IPS DF 6.9 (cell line): ENCODE measurements at places on chromosomes 3 and 15.

GRCh38 chr3:62724503-62724902 lies 150.7 kb downstream of the CADPS start:
- DNase-seq = no peak

GRCh38 chr3:44862226-44862637 lies 520 bp downstream of the TMEM42 start:
- DNase-seq = no peak

- no peak for DNase-seq
Measured at GRCh38 chr3:156553705-156554356, 1.1 kb downstream of the SSR3 start.

DNA sequence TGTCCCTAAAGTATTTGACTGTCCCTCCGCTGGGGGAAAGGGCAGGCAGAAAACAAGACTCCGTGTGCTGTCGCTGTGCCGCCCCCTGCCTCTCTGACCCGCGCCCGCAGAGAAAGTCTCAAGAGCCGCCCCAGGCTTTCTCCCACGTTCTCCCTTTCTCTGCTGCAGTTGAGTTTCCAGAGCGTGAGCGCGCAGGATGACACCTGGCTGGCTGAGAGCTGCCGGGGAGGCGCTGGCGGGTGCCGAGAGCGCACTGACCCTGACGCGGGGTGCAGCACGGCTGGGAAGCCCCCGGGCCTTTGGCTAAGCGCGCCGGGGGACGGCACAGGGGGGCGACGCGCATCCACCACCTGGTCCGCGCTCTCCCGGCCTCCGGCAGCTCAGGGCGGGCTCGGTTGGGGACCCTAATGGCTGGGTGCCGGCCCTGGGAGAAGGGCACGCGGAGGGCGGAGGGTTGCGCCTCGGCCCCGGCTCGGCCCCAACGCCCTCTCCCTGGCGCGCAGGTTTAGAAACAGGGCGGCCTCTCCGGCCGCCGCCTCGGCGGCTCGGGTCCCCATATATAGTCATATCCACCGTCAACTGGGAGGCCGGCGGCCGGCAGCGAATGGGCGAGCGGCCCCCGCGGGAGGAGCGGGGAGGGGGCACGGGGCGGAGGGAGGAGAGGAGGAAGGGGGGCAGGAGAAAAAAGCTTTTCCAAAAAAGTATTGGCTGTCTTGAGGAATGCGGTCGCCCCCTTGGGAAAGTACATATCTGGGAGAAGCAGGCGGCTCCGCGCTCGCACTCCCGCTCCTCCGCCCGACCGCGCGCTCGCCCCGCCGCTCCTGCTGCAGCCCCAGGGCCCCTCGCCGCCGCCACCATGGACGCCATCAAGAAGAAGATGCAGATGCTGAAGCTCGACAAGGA lies at the start of gene TPM1:
TPM1 (plus strand) TSS at position 774 of the 903 bp plus-strand sequence; CDS start at position 857, 83 bp downstream.
- DNase-seq = no peak

- no peak for DNase-seq
Measured at GRCh38 chr3:171384101-171384891, 75.9 kb downstream of the TNIK start.

GRCh38 chr15:29098652-29099051 lies 171.0 kb downstream of the NSMCE3 start:
- DNase-seq = no peak

DNA sequence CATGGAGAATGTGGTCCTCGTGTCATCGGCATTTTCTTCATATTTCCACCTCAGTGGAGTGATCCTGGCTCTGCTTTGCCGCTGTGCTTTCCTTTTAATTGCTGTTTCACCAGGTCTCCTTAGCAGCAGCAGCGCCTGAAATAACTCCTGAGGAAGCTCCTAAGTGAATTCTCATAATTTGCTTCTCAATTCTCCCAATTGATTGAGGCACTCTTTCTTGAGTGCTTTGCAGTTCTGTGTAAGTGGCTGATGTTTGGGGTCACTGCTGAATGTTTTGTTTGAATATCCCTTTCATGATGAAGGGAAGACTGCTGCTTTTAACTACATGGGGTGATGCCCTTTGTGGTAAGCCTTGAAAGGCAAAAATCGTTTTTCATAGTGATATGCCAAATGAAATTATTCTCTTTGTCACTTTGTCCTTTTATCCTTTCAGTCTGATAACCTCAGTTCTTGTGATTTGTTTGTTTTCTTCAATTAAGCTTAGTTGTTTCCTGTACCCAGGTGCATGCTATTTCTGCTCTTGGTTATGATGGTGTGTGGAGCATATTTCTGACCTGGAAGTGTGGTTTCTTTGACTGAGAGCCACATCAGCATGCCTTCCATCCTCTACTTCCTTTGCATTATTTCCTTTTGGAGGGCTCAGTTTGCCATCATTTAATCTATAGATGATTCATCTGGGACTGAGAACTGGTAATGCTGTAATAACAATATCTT lies 36.7 kb downstream of the HMG20A start:
- DNase-seq = no peak

GRCh38 chr15:39747326-39747725 lies 35.3 kb downstream of the FSIP1 start:
- DNase-seq = no peak

DNA sequence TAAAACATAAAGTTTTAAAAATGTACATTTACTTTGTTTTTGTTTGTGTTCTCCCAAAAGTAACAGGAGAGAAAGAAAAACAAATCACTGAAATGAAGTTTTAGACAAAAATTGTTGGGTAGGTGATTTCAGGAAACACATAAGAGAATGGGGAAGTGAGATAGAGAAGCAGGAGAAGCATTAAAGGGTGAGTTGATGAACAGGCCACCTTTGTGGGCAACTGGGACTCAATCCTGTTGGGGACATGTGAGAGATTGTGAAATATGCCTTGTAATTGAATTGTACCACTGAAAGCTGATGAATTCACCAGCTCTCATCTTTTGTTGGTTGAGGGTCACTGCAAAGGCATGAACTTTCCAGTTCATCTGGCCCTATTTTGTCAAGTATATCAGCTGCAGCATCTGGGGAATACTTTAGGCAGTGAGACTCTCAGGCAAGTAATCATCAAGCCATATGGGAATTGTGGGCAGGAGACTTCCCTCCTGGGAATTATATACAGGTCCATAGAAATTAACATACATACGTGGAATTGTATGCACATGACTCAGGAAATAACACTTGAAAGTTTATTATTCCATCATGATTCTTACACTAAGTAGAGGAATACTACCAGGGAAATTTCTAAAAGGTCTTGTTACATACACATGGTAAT lies 181.0 kb downstream of the ZBBX start:
- no peak for DNase-seq

DNA sequence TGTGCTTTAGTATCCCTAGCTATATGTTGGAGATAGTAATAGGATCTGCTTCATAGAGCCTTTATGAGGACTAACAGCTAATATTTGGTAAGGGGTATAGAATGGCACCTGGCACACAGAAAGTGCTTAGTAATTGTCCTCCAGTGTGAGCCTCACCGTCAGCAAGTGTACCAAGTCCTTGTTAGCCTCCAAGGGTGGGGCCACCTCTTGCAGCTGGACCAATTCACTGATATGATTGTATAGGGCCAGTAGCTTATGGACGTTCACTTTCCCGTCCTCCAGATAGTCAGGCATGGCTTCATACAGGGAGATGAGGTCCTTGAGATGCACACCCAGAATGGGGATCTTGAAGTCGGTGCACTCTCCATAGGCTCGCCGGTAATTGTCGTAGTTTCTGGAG lies 53.6 kb downstream of the FAM98B start:
- DNase-seq = no peak

DNA sequence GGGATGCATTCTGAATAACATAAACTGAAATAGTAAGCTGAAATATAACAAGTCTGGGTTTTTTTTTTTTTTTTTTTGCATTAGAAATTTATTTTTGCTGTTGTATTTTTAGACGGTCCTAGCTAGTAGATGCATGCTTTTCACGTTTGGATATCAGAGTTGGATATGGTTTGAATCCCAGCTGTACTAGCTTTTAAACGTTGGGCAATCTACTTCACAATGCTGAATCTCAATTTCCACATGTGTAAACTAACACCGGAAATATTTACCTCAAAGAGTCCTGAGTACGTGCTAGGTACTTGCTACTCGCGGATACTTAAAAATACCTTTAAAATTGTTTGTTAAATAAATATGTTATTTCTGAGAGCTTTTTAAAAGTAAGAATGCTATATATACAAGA lies 139.8 kb downstream of the BBX start:
- no peak for DNase-seq

GRCh38 chr3:100384733-100385525 lies 16.0 kb downstream of the TOMM70 start:
- DNase-seq = no peak

DNA sequence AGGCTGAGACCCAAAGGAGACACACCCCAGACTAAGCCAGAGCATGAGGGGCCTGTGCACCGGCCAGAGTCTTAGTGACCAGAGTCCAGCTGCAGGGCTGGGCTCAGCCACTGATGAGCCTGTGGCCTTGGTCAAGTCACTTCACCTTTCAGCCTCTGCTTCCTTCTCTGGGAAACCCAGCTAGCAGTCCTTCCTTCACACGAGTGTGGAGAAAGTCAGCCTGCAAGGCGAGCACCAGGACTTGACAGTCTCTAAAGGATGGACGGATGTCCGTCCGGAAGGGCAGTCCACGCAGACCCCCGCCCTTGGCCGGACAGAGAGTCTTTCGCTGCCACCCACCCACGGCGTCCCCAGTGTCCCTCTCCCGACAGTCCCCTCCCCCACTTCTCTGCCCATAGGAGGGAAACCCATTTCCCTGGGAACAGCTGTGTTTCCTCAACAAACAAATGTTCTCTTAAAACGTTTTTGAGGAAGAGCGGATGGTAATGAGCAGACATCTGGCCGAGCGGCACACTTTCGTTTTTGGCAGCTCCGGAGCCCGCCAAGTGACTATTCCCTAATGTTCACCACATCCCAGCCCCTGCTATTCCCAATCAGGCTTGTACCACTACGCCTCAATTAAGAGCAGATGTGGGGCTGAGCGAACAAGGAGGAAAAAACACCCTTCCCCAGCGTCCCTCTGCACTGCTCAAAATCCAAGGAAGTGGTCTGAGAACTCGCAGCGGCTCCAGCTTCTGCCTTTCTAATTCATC lies 129.1 kb upstream of the SMAD3 start:
- DNase-seq = no peak

- no peak for DNase-seq
Measured at GRCh38 chr15:69384626-69385598, 29.2 kb upstream of the KIF23 start.

DNA sequence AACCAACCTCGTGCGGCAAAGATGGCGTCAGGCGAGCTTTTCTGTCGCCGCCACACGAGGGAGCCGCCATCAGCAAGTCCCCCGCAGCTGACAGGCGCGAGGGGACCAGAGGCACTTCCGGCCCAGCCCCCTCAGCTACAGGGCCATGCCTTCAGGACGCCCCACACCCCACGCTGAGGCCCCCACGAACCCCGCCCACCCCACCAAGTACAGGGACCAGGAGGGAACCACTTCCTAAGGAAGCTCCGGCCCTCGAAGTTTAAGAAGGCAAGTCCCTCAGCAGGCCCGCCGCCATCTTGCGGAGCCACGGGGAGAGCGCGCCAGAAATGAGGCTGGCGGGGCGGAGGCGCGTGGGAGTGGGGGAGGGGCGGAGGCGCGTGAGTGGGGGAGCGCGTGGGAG lies 790 bp downstream of the DAZL start:
- no peak for DNase-seq

DNA sequence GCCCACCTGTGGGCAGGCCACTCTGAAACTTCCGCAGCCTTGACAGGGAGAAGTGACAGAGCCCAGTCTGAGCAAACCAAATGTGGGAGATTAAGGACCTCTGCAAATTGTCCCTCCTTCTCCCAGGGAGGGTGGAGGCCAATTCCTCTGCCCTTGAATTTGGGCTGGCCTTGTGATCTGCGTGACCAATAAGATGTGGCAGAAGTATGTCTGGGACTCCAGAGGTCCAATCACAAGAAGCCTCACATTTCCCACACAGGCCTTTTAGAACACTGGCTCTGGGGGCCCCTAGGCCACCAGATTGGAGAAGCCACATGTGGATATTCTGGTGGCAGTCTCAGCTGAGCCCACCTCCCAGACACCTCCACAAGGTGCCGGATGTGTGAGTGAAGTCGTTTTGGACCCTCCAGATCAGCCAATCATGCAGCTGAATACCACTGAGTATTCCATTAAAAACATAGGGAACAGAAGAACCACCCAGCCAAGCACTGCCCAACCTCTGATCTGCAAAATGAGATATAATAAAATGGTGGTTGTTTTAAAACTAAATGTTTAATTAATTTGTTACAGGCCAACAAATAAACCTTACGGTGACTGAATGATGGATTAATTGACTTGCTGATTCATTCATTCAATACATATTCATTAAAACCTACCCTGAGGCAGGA lies 150.3 kb downstream of the NUP210 start:
- no peak for DNase-seq

DNA sequence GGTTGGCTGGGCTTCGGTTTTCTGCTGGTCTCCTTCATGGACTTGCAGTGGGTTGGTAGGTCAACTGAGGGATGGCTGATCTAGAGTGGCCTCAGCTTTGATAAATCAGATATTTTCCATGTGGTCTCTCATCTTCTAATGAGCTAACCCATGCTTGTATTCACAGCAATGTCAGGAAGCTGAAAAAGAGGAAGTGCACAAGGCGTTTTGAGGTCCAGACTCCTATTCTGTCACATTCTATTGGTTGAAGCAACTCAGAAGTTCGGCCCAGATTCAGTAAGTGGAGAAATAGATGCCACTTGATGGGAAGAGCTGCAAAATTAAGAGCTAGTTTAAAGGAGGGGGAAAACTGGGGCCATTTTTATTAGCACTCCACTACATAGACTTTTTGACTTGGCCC lies 361.2 kb downstream of the DIPK2A start:
- no peak for DNase-seq

GRCh38 chr3:171765511-171765887 lies 44.8 kb downstream of the PLD1 start:
- DNase-seq = no peak

- DNase-seq = no peak
Measured at GRCh38 chr15:57522148-57522547, 69.6 kb upstream of the MYZAP start.

GRCh38 chr3:37200141-37200540 lies 25.8 kb upstream of the LRRFIP2 start:
- DNase-seq = no peak

- DNase-seq = no peak
Measured at GRCh38 chr3:184345317-184346144, 8.1 kb downstream of the FAM131A start.

GRCh38 chr3:61597906-61598305 lies 36.5 kb downstream of the PTPRG start:
- no peak for DNase-seq

GRCh38 chr3:187667526-187667925 lies 2.7 kb downstream of the SST start:
- DNase-seq = no peak

DNA sequence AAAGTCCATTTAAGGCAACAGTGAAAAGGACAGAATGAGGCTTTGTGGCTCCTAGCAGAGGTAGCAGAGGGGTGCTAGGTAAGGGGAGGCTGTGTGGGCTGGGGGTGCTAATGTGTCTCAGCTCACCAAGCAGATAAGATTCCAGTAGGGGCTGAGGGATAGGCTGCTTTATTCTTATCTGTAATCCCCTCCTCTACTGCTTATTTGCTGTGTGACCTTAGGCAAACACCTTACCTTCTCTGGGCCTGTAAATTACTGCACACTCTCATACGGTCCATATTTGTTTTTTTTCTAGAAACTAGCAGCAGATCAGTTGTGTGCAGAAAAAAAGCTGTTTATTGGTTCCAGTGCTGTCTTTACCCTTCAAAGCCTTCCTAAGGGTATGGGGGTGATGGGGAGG lies 52.8 kb downstream of the SMAD6 start:
- no peak for DNase-seq
